ENCODE measurements at places on chromosomes 7 and 10. TPM values are rescaled to one million over a fixed set of nuclear protein-coding genes. Genes with fewer than 3 reads are reported as not detected.

TSC22D4 gene
- 5.3 TPM for total RNA-seq

GNAT3 gene
- total RNA-seq = not detected

CTAGE6 gene
- total RNA-seq = 0.23 TPM

PDE1C gene
- 53.9 TPM for total RNA-seq

PLPP4 gene
- total RNA-seq = 3.2 TPM

ZCWPW1 gene
- 0.94 TPM for total RNA-seq

TRIM50 gene
- total RNA-seq = not detected

TAS2R5 gene
- 0.38 TPM for total RNA-seq

CASP7 gene
- total RNA-seq = 27.1 TPM

TWIST1 gene
- 31.1 TPM for total RNA-seq

IGF2BP3 gene
- 40.6 TPM for total RNA-seq

MOSPD3 gene
- 4.4 TPM for total RNA-seq

C10orf143 gene
- total RNA-seq = 0.82 TPM

Measured in smooth muscle cell of the coronary artery (primary cell).